ENCODE measurements at places on chromosomes 13 and 19.

GRCh38 chr19:19627621-19628500 lies at the start of gene LPAR2:
Gene LPAR2 (minus strand): TSS chr19:19628220. CDS start chr19:19627275, 945 bp downstream.
- DNase-seq: peak; percentile 81
- H3K27ac ChIP-seq: peak within 1 kb of the TSS; percentile 93
- peak within 1 kb of the TSS; percentile 94 for H3K4me3 ChIP-seq

- H3K36me3 ChIP-seq: peaks cover 18% of the 10 kb centered on the region
- no peak overlapping the region for H3K27ac ChIP-seq
- no peaks in the 10 kb centered on the region for H3K27me3 ChIP-seq
- H3K4me3 ChIP-seq: no peak overlapping the region
Observed at GRCh38 chr13:73991884-73992283, 142.3 kb downstream of the KLF12 start.

DNA sequence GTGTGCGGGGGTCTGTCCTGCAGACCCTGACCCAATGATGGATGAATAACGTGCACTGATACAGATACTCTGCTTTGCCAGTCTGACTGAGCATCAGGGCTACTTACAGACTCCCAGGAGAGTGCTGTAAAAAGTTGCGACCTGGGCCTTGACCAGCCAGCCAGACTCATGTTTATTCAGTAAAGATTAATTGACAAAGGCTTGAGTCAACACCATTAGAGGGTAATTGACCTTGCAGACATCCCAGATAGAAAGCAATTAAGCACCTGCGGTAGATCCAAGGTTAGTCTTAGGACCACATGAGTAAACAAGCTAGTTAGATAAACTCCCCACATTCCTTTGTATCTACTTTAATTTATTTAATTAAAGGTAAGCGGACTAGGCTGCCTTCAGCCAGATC lies 10.4 kb downstream of the NUDT19 start:
- H3K27me3 ChIP-seq: no peaks in the 10 kb centered on the region
- H3K36me3 ChIP-seq: peaks cover 91% of the 10 kb centered on the region
- no peak for DNase-seq

- peaks cover 64% of the 10 kb centered on the region for H3K4me1 ChIP-seq
- peaks cover 24% of the 10 kb centered on the region for H3K36me3 ChIP-seq
- DNase-seq: peak; percentile 37
- H3K4me3 ChIP-seq: peak overlapping the region; percentile 77
Observed at GRCh38 chr19:41546961-41547360, 29.0 kb upstream of the CEACAM21 start.

DNA sequence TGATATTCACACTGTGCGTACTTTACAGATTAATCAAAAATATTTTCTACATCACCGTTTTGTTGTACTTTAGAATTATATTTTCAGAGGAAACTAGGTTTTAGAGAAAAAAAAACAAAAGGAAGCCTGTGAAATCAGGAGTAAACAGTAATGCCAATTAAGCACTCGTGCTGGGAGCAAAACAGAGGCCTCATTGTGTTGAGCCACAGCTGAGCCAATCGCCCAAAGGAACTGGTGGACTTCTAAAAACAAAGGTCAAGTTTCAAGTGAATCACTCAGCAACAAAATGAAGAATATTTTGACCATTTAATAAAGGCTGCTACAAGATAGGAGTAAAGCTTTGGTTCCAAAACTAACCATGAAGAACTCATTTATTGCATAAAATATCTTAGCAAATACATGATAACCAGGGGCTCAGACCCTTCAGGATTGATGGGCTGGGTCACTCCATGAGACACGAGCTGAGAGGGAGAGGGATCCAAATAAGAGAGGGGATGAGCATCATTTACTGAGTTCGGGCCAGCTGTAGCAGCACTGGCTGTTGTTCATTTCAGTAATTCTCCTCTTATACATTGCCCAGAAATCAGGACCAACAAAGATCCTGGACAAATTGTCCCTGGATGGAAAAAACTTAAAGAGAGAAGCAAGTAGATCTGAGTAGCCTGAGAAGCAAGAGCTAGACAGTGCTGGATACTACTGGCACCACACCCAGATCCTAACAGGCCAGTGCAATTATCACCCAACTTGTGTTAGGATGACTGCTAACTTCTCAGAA lies 8.3 kb upstream of the NALCN start:
- no peak overlapping the region for H3K27ac ChIP-seq
- H3K4me1 ChIP-seq: no peaks in the 10 kb centered on the region
- no peak overlapping the region for H3K4me3 ChIP-seq
- peaks cover 3% of the 10 kb centered on the region for H3K27me3 ChIP-seq

GRCh38 chr13:88887045-88887662 lies 1216.0 kb downstream of the SLITRK5 start:
- H3K27me3 ChIP-seq: no peaks in the 10 kb centered on the region
- no peaks in the 10 kb centered on the region for H3K36me3 ChIP-seq
- no peak overlapping the region for H3K27ac ChIP-seq
- no peak overlapping the region for H3K4me3 ChIP-seq

- no peak for DNase-seq
- no peak overlapping the region for H3K27ac ChIP-seq
- H3K4me3 ChIP-seq: no peak overlapping the region
- H3K27me3 ChIP-seq: no peaks in the 10 kb centered on the region
Observed at GRCh38 chr13:79998381-79998880, 342.5 kb downstream of the SPRY2 start.

DNA sequence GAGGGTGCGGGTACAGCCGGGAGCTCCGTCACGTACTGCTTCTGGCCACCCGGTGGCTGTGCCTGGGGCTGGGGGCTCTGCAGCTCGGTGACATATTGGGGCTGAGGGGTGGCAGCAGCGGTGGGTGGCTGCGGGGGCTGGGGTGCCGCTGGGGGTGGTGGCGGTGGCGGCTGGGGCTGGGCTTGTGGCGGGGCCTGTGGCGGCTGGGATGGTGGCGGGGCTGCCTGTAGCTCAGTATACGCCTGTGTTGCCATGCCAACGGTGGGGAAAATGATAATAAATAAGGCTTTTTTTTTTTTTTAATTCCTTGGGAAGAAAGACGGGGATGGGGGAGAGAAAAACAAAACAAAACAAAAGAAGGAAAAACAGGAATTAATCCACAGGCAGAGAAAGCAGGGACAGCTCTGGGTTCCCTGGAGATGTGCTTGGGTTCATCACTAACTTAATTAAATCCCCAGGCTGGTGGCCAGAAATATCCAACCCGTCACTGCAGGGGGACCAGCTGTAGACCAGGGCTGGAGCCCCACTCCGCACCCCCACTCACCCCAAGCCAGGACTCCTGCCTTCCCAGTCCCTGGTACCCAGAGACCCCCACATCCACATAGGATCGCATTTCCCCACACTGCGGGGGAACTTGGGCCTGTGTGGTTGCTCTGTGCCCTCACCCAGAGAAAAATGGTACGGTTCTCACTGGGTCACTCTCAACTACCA lies 12.4 kb downstream of the RFX1 start:
- no peaks in the 10 kb centered on the region for H3K27me3 ChIP-seq
- peak overlapping the region; percentile 46 for H3K27ac ChIP-seq
- H3K4me1 ChIP-seq: peaks cover 22% of the 10 kb centered on the region
- DNase-seq: no peak
- no peak overlapping the region for H3K4me3 ChIP-seq
